NCI-H1436 treated with DMSO at 0.1 percent for 48 hours (cell line): ENCODE measurements at places on chromosomes 6 and 20.

GRCh38 chr6:170271771-170272314, 19.0 kb downstream of the DLL1 start:
- DNase-seq: no peak

GRCh38 chr6:12266571-12266970, 23.6 kb upstream of the EDN1 start:
- no peak for DNase-seq

DNA sequence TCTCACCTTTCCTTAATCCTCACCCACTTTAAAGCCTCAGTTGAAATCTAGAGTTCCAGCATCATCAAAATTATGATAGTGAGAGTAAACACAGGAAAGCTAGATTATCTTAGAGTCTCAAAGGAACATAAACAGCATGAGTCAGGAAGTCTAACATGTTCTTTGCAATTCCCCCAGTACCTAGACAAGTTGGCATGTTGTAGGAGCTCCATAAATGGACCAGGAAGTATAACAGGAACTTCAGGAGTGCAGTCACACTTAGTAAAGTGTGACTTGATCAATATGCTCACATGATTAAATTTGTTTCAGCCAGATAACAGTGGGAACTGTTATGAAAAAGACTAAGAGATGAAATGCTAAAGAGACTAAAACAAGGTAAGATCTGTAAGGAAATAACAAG, 834.4 kb downstream of the EYS start:
- DNase-seq: no peak

DNA sequence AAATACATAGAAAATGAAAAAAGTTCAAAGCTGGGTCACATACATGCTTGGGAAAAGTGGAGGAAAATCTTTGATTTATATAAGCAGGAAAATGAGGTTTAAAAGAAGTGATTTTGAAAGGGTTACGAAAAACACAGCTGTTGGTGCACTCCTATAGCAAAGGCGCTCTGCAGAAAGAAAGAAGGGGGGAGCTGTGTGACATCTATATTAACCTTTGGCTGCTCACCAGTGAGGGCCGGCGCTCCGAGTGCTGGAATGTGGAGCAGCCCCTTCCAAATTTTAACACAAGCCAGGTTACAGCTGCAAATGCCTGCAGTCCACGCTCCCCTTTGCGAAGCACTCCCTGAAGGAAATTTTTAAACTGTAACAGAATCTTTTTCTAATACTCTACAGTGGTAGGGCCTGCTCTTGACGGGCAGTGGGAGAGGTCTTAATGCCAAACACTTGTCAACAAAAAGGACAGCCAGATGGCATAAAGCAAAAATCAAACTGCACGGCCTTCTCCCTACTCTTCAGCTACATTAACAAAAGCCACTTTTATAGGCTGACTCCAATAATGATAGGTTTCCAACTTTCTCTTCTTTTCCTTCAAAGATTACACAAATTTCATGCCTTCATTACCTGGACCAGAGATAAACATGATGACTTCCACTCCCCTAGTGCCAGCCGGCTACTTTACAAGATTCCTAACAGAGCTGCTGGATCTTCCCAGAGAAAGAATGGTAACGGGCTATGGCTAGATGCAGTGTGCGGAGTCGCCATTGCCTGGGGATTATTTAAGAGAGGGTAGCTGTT, 4.8 kb downstream of the BMP7 start:
- no peak for DNase-seq

DNA sequence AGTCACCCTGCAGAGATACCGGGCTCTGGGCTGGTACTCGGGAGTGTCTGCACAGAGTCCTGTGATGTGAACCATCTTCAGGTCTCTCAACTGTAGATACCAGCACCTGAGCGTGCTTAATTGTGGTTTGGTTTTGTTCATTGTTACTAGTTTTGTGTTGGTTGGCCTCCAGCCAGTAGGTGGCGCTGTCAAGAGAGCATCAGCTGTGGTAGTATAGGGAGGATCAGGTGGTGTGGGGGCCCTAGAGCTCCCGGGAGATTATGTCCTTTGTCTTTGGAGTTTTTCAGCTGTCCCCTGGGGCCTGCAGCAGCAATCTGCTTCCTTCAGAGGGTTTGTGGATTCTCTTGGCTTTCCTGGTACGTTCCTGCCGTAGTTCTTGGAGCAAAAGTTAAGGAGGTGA, 67.9 kb downstream of the CDYL start:
- no peak for DNase-seq

DNA sequence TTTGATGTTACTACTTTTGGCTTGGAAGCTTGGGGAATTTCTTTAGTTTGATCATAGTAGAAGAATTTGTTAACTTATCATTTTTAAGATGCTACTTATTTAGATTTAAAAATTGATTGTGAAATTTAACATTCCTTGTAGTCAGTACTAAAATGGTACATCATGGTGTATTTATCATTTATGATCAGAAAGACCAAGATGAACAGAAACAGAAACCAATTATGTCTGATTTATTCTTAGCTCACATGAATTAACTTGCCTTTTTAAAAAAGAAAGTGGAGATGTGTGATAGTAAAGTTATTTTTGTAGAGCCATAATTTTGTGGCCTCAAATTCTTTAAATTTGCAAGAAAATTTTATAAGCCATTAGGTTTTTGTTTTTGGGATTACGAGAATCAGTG, 77.6 kb downstream of the LIN28B start:
- no peak for DNase-seq

- DNase-seq: no peak
Measured at GRCh38 chr6:29984992-29985391, 42.7 kb downstream of the HLA-A start.

- DNase-seq: no peak
Measured at GRCh38 chr20:53654932-53655624, 61.4 kb upstream of the ZNF217 start.

DNA sequence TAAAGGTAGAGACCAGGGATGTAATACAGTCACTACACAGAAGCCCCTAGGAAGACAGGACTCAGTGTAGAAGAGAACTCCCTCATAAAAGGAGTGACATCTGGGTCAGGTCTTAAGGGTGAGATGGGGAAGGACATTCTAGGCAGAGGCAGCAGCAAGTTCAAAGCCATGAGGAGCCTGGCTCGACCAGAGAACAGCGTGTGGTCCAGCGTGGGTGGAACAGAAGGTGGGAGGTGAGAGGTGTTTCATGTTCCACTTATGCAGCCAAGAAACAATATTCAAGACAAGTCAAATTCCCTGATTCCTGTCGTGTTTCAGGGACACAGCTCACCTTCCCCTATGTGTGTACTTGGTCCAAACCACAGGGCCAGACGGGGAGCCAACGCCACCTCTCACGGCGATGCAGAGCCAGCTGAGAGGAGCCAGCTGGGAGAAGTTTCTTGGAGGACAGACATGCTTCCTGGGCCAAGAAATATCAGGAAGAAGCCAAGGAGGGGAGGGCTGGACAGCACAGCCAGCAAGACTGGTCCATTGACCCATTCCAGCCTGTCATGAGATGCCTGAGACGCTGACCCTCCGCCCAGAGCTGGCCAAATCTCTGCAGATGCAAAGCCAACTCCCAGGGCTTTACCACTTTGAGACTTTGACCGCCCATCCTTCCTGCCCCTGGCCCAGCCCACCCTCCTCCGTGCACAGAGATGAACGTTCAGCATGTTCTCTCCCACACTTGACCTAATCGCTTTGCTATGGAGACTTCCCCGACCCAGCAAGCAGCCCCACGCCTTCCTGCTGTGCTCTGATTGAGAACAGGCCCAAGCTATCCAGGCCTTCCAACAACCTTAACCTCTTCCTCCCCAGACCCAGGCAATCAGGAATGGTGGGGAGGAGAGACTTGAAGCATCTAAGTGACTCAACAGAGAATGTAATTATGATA, 113.8 kb downstream of the PRND start:
- DNase-seq: no peak

DNA sequence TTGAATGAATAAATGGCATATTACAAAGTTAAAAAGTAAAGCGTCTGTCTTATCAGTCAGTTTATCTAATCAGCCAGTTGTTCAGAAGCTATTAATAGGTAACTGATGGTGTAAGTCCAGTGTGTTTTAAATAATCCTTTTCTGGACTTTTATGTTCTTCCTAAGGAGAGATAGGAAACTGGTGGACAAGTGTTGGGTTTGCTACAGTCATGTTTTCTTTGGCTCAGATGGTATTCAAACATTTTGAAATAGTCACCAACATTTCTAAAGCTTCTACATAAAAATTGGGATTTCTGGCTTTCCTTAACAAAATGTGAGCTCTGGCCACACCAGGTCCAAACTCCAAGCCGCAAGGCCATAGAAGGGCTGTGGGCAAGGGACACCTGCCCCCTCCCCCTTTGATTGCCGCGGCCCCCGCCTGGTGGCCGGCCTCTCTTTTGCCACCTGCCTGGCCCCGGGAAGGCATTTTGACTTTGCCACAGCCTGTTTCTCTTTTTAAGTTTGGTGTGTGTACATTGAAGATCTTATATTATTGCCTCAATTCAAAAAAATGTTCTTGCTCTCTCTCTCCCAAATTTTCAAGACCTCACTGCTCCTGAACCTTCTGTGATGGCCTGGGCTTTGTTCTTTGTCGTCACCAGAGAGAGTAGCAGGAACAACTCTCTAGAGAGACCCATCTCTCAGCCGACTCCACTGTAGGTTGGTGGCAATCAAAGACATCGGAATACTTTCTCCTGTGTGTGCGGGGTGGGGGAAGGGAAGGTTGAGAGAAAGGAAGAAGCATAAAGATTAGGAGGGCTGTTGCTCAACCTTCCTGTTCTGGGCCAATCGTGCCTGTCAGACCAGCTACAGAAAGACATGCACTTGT, 84.0 kb upstream of the ZNF217 start:
- DNase-seq: no peak

- no peak for DNase-seq
Measured at GRCh38 chr6:76453270-76453669, 380.8 kb upstream of the IMPG1 start.

DNA sequence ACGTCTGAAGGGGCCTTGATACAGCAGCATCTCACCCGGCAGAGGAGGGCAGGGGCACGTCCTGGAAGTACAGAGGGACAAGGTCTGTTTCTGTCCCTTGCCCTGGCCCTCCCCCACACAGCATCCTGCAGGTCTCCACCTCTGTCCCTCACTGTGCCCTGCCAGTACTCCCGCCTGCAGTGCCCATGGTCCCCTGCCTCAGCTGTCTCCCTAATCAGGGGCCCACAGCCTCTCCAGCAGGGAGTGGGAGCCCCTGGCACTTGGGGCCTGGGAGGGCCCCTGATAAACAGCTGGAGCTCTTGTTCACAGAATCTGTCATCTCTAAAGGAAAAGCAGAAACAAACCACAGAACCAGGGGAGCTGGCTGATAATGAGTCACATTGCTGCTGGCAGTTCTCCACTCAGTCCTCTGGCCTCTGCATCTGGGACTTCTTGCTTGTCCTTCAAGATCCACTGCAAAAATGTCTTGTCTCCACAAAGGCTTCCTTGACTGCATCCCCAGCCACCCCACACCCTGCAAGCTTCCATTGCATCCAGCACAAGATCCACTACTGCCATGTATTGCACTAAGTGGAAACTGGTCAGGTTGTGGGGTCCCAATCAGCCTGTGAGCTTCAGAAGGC, 33.2 kb upstream of the TAF8 start:
- DNase-seq: no peak

DNA sequence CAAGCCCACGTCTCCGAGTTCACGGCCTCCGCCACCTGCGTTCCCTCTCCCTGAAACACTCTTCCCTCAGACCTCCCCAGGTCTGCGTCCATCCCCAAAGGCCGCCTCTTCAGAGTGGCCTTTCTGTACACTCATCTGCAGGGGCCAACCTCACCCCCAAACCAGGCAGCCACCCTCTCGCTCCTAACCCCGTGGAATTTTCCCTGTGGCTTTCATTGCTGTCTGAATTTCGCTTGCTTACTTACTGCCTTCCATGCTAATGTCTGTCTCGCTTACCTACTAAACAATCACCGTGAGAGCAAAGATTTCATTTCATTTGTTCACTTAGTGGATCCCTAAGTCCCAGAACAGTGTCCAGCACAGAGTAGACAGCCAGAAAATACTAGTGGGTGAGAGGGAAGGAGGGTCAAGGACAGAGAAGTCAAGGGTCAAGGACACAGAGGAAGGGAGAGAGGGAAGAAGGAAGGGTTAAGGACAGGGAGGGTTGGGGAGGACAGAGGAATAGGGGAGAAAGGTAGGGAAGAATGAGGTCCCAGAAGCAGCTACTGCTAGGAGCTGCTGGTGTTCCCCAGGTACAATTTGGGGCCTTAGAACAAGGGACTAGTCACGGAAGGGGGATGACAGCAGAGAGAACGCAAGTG, 114.7 kb downstream of the NFATC2 start:
- no peak for DNase-seq

GRCh38 chr6:18330548-18331081, 56.5 kb upstream of the RNF144B start:
- DNase-seq: no peak
